Activated naive CD8-positive, alpha-beta T cell treated with anti-CD3 and anti-CD28 coated beads, Interleukin-2, amount 50 U/mL, for 24 hours (primary cell): ENCODE measurements at places on chromosomes 12 and 14.

DNA sequence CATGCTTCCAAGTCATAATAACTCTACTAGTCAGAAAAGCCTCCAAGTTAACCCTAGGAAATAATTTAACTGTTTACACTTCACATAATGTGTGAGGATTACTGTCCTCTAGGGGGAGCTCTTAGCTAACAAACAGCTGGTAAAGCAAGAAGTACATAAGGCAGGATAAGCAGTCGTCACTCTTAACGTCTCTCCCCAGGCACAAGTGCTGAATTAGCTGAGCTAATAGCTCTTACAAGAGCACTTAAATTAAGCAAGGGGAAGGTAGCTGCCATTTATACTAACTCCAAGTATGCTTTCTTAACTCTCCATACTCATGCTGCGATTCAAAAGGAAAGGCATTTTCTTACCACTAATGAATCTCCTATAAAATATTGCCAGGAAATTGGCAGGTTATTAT lies 79.3 kb upstream of the TSPAN11 start:
- peak; percentile 8 for DNase-seq

GRCh38 chr14:77031759-77032490 lies 3.4 kb upstream of the IRF2BPL start:
- DNase-seq: no peak

- DNase-seq: no peak
These were observed 62.7 kb upstream of the FBRSL1 start for GRCh38 chr12:132427174-132427768.

DNA sequence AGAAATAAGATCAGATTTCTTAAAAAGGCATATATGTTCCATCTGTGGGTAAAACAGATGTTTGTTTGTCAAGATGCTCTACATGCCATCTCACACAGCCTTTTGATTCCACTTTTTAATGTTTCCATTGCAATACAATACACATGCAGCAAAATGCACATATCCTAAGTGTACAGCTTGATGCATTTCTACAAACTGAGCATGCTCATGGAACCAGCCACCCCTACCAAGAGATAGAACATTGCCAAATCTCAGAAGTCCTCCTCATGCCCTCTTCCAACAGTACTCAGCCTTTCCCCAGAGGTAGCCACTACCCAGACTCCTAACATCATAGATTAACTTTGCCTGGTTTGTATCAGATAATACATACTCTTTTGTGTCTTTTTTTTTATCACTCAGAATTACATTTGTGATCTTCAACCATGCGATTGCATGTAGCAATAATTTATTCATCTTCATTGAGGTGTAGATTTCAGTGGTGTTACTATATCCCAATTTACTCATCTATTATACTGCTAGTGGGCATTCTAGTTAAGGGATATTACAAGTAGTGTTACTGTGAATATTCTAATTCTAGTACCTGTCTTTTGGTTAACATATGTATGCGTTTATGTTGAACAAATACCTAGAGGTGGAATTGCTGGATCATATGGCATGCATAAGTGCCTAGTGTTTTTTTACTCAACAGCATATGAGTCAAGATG lies 3.3 kb downstream of the GPR65 start:
- no peak for DNase-seq

DNA sequence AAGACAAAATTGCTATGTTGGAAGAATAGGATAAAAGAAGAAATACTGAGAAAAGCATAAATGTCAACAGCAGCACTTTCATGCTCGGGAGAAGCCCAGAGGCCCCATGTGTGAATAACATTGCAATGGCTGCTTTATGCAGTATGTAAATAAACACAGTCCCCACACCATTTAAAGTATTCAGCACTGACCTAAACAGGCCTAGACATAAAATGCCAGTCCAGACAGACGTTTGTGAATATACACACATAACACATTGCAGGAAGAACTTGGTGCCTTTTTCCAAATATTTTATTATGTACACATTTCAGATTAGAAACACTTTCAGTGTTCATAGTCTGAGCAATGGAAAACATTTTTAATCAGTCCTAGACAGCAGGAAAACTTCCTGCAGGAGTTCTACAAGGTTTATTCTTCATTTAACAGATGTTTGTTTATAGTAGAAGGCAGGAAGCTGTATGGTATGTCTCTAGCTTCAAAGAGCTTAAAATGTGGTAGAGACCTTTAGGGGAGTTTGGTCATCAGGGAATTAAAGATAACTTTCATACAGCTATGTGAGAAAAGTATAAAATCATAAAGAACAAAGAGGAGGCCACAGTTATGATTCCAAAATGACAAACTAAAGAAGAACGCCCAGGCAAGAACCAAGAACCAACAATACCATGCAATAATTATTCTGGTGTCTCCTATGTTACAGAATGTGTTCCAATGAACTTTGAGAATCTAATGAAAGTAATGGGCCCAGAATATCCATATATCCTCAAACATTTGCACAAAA lies 30.6 kb upstream of the SLC38A2 start:
- DNase-seq: no peak

- no peak for DNase-seq
These were observed 189.5 kb downstream of the KCNC2 start for GRCh38 chr12:75020068-75020557.

- no peak for DNase-seq
These were observed 440.2 kb downstream of the FUT8 start for GRCh38 chr14:65852689-65853088.

- no peak for DNase-seq
These were observed 203.7 kb downstream of the PPM1H start for GRCh38 chr12:62731055-62731820.

DNA sequence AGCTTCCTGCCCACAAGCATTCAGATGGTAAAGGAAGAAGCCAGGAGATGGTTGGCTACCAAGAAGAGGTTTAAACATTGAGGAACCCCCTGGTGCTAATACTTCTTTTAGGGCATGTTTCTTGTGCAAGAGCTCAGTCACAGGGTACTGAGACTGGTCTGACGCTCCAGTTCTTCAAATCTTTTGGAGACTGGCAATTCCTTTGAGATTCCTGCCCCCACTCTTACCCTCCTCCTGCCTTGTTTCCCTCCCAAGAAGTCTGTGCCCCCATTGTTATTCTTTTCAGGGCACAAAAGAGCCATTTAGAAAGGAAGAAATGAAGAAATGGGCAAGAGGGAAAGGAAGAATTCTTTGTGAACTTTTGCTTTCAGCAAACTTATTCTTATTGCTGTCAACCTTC lies 11.8 kb downstream of the A2ML1 start:
- no peak for DNase-seq

- no peak for DNase-seq
These were observed 114.5 kb downstream of the CMAS start for GRCh38 chr12:22160396-22161003.

- no peak for DNase-seq
These were observed 81.3 kb upstream of the RESF1 start for GRCh38 chr12:31877884-31878283.

DNA sequence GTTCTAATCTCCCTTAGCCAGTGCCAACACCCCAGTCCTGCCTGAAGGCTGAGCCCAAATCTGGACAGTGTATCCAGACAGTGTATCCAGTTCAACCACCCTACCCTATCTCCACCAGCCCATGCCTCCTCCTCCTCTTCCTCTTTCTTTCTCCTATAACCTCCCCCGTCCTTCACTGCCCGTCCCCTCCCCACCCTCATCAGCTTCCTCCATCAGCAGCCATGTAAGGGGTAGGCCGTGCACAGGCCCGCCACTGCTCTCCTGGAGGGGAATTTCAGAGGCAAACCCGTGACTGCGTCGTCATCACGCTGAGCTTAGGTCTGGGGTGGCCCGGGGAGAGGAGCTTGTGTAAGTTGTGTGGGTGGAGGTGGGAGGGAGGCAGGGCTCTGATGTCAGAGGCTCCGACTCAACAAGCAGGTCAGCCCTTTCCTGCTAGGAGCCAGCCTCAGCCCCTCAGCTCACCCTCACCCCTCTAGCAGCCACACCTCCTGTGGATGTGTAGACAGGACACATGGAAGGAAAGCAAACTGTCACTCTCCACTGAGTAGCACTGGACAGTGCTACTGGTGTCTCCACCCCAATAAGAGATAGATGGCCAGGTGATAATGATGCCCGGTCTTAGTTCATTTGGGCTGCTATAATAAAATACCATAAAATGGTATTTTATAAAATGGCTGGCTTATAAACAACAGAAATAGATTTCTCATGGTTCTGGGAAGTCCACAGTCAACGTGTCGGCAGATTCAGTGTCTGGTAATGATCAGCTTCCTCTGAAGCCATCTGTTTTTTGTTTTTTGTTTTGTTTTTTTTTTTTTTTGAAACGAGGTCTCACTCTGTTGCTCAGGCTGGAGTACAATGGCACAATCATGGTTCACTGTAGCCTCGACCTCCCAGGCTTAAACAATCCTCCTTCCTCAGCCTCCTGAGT lies 50.5 kb downstream of the IRF2BPL start:
- DNase-seq: peak; percentile 88

GRCh38 chr12:84816916-84817695 lies 95.5 kb downstream of the SLC6A15 start:
- no peak for DNase-seq

GRCh38 chr14:53461858-53462257 lies 308.7 kb upstream of the DDHD1 start:
- no peak for DNase-seq

- no peak for DNase-seq
These were observed 26.4 kb upstream of the FGF6 start for GRCh38 chr12:4472046-4472445.

DNA sequence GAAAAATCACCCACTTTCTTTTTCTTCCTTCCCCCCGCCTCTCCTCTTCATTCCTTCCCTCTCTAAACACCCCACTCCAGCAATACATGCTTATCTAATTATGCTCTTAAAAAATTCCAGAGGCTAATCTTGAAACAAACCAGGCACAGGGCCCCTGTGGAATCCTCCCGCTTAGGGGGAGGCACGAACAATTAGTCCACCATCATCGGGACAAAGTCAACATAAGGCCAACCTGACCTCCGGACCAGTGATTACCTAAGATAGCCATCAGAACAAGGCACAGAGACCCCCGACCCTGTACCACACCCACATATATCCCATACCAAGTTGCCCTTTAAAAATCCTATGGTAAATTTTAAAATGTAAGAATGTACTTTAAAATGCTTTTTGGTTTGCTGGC lies 47.1 kb downstream of the KIF21A start:
- no peak for DNase-seq
